ENCODE measurements at places on chromosomes 7 and 10. TPM values are rescaled to one million over a fixed set of nuclear protein-coding genes. Genes with fewer than 3 reads are reported as not detected.

Gene SSC4D
- polyA plus RNA-seq: 0.96 TPM

Gene PCGF6
- polyA plus RNA-seq: 12.6 TPM

Gene UFSP1
- 3.6 TPM for polyA plus RNA-seq

Gene CLRN3
- polyA plus RNA-seq: 0.23 TPM

Gene TYW1B
- polyA plus RNA-seq: 3.0 TPM

Gene DNAJC12
- polyA plus RNA-seq: 2.2 TPM

Gene MRLN
- polyA plus RNA-seq: 2.0 TPM

Gene DGKB
- 0.09 TPM for polyA plus RNA-seq

Gene VENTX
- 1.5 TPM for polyA plus RNA-seq

GRCh38 chr7:68730964-68731363 is 867.3 kb upstream of the AUTS2 start:
- no peak for DNase-seq

GRCh38 chr10:21334891-21335696 is 190.4 kb downstream of the SKIDA1 start:
- DNase-seq: no peak

DNA sequence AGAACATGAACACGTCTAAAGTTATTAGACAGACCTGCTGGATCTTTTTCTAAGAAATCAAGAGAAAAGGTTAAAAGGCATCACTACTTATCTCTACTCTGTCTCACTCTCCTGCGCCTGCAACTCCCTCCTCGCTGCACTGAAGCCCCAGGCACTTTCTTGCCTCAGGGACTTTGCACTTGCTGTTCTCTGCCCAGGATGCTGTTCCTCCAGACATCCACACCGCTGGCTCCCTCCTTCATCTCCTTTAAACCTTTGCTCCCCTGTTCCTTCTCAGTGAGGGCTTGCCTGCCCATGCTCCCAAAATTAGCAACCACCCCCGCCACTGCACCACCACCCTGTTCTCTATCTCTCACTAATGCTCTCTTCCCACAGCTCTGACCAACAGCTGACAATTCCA is 87.4 kb downstream of the GOLGA7B start:
- no peak for DNase-seq

DNA sequence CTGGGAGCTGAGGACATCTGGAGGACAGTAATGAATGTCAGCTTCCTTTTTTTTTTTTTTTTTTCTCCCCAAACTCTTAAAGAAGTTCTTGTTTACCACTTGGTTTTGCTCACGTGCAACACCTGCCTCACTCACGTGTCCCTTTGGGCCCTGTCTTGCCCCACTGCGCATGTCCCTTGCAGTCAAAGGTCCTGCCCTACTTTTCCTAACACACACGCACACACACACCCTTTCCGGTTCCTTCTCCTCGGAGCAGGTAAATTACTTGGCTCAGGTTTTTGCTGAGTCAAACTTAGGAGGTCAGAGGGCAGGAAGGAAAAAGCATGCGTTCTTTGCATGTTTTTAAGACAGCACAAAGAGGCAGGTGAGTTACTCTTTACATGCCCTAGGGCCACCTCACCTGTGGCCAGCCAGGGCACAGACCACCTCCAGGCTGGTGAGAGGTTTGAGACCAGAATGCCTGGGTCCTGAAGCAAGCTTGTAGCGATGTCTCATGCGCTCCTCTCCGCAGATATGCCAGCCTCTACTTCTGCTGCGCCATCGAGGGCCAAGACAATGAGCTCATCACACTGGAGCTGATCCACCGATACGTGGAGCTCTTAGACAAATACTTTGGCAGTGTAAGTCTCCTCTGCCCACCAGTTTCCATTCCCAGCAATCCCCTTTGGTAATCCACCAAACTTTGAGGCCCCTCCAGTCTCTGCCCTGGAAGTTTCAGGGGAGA is 2.8 kb downstream of the AP1S1 start:
- no peak for DNase-seq

GRCh38 chr10:80697926-80698325 is 160.2 kb downstream of the SH2D4B start:
- no peak for DNase-seq

GRCh38 chr7:272631-273030 is 17.3 kb upstream of the FOXL3 start:
- DNase-seq: no peak

DNA sequence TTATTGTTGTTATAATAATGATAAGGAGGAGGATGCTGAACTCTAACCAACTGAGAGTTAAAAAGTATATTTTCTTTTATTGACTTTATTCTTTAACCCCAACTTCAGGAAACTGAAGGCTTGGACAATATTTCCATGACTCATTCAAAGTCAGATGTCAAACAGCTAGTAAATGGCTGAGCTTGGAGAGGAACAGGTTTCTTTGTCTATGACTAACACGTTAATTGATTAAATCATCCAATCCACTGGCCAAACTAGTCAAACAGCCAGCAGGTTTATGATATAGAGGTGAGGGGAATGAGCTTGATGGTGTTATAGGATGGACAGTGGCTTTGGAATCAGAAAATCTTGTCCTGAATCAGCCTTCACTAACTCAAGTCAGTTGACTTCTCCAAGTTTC is 119.1 kb upstream of the WDR11 start:
- no peak for DNase-seq

DNA sequence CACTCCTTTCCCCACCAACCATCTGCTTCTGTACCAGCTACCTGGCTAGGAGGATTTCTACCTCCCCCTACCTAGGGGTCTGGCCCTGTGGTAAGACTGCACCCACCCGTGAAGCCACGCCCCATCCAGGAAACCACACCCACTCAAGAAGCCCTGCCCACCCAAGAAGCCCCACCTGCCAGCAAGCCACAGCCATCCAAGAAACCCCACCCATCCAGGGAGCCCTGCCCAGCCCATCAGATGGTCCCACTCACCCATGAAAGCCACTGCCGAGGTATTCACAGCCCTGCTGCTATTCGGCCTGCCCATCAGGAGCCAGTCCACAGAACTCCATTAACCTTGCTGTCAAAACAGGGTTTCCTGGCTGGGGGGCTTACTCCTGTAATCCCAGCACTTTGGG is 15.6 kb upstream of the MUC3A start:
- DNase-seq: no peak

- DNase-seq: no peak
Measured at GRCh38 chr10:42969909-42970308, 107.0 kb upstream of the RET start.

GRCh38 chr10:110568055-110568735 is 700 bp downstream of the SMC3 start:
- DNase-seq: peak; percentile 56

GRCh38 chr7:46583656-46584055 is 662.6 kb upstream of the IGFBP3 start:
- DNase-seq: no peak

GRCh38 chr7:98629001-98629431 is 11.9 kb downstream of the NPTX2 start:
- DNase-seq: no peak

- no peak for DNase-seq
Measured at GRCh38 chr10:116251602-116252395, 21.2 kb downstream of the GFRA1 start.
